ENCODE measurements at places on chromosomes 5 and 9.

- no peak for DNase-seq
Measured at GRCh38 chr9:100880284-100880683, 148.2 kb upstream of the PLPPR1 start.

DNA sequence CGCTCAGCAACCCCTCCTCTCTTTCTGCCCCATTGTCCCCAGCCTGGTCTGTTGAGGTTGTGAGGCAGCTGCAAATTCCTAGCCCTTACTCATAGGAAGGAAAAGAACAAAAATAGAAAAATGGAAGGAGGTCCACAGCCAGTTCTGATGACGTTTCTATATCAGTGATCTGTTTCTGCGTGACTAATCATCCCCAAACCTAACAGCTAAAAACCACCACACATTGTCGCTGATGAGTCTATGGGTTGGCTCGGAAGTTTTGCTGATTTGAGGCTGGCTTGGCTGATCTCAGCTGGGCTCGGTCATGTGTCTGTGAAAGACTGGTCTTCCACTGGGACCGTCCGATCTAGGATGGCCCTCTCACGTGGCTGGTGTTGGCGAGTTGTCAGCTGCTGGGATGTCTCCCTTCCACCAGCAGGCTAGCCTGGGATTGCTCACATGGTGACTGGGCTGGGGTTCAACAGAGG lies 200.6 kb upstream of the ZNF618 start:
- no peak for DNase-seq

DNA sequence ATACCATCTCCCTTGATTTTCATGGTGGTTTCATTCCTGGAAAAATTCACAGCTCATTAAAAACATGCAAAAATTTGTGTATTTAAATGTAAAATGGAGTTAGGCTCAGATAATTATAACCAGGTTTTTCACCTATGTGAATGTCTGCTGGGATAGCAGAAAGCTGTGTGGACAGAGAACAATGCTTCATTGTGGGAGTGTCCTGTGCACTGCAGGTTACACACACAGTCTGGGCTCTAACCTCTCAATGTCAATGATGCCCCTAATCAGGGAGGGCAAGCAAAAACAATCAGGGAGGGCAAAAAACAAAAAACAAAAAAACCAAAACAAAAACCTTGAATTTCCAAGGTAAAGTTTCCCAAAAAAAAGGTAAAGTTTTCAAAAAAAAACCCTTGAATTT lies 158.9 kb upstream of the KLF9 start:
- no peak for DNase-seq

DNA sequence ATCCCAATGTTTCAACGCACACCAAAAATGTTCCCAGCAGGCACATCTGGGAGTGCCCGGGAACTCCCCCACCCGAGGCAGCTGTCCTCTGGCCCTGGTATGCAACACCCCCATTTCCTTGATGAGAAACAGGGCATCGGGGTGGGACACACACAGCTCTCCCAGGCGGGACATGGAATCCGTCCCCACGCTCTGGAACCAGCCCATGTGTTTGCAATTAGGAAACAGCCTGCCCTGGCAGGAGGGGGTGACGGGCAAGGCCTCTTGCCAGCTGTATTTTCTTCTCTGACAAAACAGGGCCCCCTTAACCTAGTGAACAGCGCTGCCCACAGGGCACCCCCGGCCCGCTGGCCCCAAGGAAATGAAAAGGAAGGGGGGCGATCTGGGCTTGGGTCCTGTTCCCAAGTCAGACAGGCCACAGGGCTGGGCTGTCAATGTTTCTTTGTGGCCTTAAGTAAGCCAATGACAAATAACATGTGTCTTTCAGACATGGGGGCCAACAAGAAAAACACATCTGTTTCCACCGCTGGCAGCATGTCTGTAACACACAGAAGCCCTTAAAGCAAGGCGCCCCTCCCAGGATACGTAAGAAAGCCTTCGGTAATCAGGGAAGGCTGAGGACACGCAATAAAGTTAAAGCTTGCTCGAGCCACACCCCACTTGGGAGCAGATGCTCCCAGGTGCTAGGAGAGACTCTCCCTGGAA lies 125.3 kb downstream of the ROR2 start:
- DNase-seq: no peak

GRCh38 chr9:101486693-101487442 lies 46.8 kb upstream of the RNF20 start:
- DNase-seq: no peak

GRCh38 chr9:87711857-87712800 lies 13.8 kb upstream of the CTSL start:
- no peak for DNase-seq
